Spinal cord (tissue), 10 donors: ENCODE measurements at places on chromosomes 12 and 14. TPM values are rescaled to one million over a fixed set of nuclear protein-coding genes. Genes with fewer than 3 reads are reported as not detected.

WNT1 gene
- not detected for total RNA-seq

KICS2 gene
- 7.0 TPM for total RNA-seq

SMCO2 gene
- 0.99 TPM for total RNA-seq

METAP2 gene
- total RNA-seq, result 73.2 TPM

C12orf50 gene
- total RNA-seq, result 0.11 TPM

RBP5 gene
- total RNA-seq, result 0.20 TPM

CCDC197 gene
- not detected for total RNA-seq

RHOF gene
- 10.7 TPM for total RNA-seq
